ENCODE measurements at places on chromosomes 5 and 9.

GRCh38 chr5:176636426-176636825 lies 6.0 kb downstream of the EIF4E1B start:
- no peak for DNase-seq

- no peak for DNase-seq
These were observed 38.1 kb upstream of the FCN1 start for GRCh38 chr9:134955801-134956200.

- DNase-seq, result no peak
These were observed 164.7 kb downstream of the DOCK2 start for GRCh38 chr5:169801781-169802180.

DNA sequence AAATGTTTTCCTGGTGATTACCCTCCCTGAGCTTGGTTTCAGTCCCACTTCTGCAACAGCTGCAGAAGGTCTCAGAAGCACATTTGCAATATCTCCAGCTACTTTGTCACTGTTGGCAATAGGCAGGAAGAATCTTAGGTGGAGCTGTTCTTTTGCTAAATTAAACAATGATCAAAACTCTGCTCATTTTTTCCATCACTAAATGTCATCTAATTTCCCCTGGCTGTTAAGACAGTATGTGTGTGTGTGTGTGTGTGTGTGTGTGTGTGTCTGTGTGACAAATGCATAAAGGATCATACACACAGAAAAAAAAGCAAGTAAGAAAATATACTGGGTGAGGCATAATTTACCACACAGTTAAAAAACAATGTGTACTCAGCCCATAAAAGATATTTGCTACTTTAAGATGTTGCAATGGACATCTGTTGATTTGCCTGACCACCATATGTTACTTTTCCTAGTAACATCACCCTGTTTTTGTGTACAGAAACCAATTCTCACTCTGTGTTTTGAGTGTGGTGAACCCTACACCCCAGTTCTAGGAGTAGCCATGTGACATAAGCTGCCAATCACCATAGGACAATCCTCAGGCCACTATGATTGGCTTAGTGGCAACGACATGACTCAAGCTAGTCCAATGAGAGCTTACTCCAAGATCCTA lies 572.6 kb upstream of the CLINT1 start:
- DNase-seq, result no peak

GRCh38 chr5:31767335-31768031 lies 128.6 kb downstream of the PDZD2 start:
- no peak for DNase-seq

DNA sequence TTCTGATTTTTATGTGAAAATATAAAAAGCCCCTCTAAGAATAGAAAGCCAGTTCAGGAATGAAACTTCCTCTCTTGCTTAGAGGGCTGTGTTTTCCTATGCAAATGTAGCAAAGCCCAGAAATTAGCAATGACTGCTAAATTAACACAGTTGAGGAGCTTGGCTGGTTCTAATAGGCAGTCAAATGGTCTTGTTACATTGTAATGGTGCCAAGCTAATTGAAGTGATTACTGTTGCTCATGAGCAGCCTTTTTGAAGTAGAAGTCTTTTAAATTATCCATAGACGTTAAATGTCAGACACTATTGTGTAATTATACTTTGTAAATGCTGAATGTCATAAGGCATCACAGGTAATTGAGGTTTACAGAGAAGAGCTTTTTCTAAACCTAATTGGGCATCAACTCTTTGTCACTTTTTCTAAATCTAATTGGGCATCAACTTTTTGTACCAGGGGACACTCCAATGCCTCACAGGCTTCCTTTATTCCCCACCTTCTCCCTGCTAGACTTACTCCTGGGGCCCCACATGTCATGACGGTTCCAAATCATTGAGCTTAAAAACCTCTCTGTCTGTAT lies 229.1 kb downstream of the PSAT1 start:
- DNase-seq, result no peak

GRCh38 chr5:90690307-90690706 lies 131.7 kb downstream of the ADGRV1 start:
- DNase-seq, result no peak

DNA sequence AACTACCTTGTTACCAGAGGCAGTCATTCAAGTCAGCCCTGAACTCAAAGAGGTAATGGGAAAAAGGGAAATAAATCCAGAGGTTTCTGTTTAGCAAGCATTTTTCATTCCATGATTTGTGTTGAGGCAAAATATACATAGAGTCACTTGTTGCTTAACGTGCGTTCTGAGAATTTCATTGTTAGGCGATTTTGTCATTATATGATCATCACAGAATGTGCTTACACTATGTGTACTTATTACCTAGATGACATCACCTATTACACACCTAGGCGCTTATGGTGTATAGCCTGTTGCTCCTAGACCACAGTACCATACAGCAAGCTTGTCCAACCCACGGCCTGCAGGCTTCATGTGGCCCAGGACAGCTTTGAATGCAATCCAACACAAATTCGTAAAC lies 36.2 kb downstream of the NUP214 start:
- DNase-seq, result no peak

DNA sequence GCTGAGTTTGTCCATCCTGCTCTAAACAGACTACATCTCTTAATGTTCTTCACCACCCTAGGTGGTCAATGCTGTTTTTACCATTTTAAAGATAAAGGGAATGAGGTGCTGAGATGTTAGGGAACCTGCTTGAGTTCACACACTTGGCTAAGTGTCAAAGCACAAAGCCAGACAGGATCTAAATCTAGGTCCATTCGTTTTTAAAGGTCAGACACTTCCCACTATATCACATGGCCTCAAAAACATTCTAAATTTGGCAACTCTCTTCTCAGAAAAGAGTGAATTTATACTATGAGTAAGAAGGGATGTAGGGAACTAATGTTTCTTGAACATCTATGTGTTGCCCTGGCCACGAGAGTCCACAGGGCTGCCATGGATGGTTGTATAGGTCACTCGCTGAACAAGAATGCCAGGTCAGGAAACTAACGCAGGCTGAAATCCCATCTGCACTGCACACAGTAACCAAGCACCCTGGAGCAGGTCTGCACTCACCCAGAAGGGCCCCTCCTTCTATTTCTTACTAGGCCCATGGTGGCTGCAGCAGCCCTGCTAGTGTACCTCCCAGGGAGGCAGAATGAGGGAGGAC lies 213.0 kb downstream of the SPOCK1 start:
- DNase-seq, result no peak

DNA sequence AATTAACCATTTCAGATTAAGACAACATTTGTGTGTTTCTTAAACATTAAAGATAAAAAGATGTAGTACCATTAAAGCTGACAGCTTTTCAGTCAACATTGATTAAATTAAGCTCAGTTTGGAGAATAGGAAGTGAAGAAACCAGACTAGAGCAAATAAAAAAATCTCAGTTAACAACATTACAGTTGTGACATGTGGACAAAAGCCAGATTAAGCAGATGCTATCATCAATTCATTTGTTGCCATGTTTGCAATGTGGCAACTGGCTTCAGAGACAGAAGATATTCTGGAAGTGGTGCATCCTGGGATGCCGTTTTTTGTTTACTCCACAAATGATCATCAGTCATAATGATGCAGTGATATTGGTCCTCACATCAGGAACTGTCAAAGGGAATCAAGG lies 70.3 kb upstream of the CNTLN start:
- peak; percentile 52 for DNase-seq

DNA sequence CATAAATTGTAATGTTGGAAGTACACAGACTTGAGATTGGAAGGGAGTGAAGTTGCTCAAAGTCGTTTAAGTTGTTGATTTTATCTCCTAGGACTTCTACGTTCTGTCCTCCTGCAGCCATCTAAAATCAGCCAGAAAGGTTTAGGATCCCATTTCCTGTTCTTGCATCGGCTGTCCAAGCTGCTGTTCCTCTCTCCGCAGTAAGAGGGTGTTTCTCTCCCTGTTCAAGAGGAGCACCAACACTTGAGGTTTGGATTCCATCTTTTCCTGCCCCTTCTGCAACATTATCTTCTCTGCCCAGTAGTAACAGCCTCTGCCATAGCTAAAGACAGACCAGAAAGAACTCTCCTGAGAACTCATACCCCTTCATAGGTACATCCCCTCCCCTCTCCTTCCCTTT lies 373.4 kb downstream of the GADD45G start:
- no peak for DNase-seq

DNA sequence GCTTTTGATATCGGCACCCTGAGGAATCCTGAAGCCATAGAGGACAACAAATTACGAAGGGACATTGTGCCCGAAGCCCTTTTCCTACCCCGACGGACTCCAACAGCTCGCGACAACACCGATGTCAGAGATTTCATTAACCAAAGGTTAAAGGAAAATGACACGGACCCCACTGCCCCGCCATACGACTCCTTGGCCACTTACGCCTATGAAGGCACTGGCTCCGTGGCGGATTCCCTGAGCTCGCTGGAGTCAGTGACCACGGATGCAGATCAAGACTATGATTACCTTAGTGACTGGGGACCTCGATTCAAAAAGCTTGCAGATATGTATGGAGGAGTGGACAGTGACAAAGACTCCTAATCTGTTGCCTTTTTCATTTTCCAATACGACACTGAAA lies 129.5 kb downstream of the CDH6 start:
- DNase-seq, result no peak

- no peak for DNase-seq
These were observed 40.0 kb downstream of the CPLANE1 start for GRCh38 chr5:37208883-37209797.

GRCh38 chr5:74132485-74132884 lies 506.5 kb downstream of the ARHGEF28 start:
- no peak for DNase-seq

GRCh38 chr9:134514503-134514902 lies 127.1 kb upstream of the COL5A1 start:
- DNase-seq, result no peak

GRCh38 chr5:122480146-122480545 lies 168.1 kb downstream of the SNCAIP start:
- DNase-seq, result no peak

- no peak for DNase-seq
These were observed 27.5 kb upstream of the IRX4 start for GRCh38 chr5:1910081-1910760.

DNA sequence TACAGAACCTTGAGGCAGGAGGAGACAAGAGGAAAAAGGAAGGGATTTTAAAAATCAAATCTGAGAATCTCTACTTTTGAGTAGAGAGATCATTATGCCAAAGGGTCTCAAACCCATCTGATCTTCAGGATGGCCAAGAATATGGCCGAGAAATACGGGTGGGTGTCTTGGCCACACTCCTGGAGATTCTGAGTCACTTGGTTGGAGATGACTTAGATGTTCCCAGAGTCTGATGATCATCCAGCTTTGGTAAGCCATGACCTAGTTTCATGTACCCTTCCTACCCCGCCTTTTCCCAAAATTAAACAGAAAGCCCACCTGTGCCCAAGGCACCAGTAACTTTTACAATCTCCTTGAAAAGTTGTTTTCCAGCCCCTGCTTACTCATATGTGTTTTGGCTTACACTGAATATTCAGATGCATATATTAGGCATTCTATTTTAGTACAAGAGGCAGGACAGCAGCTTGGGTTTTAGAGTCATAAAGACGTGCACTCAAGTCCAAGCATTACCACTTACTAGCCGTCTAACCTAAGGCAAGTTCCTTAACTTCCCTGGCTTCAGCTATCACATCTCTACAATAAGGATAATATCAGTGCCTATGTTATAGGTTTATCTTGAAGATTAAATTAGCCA lies 167.0 kb upstream of the GPR151 start:
- no peak for DNase-seq

DNA sequence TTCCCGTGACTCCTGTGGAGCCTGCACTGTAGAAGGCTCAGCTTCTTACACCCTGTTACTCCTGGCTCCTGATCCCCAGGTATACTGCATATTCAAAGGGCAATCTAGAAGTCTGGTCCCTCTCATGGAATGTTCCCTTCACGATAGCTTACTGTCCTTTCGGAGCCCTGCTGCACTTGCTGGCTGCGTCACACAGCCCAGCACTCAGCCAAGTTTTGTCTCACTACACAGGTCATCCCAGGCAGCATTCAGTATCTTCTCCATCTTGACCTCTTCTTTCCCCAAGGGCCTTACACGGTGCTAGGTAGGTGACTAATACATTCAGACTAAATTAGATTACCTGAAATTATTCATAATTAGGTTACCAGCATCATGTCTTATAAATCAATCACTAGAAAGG lies 123.7 kb downstream of the WDR41 start:
- DNase-seq, result no peak

All from NCI-H446 (cell line).